ENCODE measurements at places on chromosomes 11 and 22.

GRCh38 chr11:76184551-76184993, 21.7 kb downstream of the WNT11 start:
- no peak for ATAC-seq

- ATAC-seq, result no peak
Observed at GRCh38 chr11:67998150-67999045, 5.5 kb downstream of the UNC93B1 start.

DNA sequence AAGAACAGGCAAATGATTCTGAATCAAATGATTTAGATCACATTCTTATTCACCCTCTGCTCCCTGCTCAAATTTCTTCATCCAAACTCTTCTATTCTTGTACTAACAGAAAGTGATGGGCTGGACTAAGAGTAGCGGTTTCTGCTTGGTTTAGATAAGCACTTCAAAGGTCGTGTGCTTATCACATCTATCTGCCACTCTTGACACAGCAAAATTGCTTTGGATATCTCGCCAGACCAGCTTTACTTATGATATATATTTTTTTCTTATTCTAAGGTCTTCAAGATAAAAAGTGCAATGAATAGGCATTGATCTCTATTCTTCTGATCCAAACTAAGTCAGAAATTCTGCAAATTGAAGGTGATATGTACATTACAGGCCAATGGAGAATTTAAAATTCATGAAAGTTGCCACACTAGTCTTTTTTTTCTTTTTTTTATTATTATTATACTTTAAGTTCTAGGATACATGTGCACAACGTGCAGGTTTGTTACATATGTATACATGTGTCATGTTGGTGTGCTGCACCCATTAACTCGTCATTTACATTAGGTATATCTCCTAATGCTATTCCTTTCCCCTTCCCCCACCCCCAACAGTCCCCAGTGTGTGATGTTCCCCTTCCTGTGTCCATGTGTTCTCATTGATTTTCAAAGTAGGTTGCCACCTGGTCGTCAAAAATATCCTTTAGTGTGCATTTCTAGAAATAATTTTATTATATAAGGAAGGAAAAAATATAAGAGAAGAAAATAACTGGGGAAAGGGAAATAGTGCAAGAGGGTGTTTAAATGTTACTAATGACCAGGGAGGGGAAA, 1941.0 kb upstream of the RAG2 start:
- ATAC-seq, result no peak

DNA sequence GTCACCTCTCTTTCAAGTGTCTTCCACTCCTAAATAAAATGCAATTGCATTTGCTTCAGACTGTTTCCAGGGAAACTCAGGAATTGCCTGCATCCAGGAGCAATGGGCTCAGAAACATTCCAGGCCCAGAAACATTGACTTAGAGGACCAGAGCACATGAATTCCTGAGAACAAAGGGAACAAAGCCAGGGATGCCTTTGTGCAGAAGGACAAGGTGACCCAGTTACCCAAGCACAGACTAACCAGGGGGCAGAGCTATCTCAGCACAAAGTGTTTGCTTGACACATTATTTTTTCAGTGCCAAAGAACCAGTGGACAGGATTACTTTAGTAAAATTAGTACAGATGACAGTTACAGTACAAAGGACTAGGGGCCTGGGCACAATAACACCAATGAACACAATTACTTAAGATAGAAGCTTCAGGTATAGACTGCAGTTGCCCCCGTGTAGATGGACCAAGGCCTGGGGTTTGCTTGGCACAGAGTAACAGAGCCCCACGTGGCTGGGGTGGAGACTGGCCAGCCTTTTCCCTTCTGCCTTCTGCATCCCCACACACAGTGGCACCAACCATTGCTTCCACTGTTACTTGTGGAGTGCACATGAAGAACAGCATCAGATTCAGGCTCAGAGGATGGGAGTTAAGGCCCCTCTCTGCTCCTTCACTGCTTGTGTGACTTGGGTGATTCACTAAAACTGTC, 500.8 kb downstream of the INSC start:
- no peak for ATAC-seq

DNA sequence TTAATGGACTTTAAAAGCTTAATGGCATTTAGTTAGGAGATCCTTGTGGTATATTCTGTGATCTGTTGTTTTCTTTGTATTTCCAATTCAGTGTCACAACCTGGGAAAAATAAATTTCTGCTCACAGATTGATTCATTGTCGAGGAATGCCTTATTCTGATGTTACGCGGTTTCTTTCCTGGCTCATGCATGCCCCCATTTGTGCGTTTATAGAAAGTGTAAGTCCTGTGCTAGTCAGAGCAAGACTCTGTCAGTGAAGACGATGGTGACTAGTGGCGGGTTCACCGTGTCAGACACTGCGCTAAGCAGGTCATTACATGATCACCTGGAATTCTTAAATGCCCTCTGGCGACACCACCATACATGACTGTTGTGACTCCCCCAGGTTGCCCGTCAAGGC, 169.4 kb downstream of the TBC1D22A start:
- no peak for ATAC-seq

- ATAC-seq, result peak; percentile 84
Observed at GRCh38 chr22:42169055-42169469, 38.5 kb upstream of the CYP2D6 start.

DNA sequence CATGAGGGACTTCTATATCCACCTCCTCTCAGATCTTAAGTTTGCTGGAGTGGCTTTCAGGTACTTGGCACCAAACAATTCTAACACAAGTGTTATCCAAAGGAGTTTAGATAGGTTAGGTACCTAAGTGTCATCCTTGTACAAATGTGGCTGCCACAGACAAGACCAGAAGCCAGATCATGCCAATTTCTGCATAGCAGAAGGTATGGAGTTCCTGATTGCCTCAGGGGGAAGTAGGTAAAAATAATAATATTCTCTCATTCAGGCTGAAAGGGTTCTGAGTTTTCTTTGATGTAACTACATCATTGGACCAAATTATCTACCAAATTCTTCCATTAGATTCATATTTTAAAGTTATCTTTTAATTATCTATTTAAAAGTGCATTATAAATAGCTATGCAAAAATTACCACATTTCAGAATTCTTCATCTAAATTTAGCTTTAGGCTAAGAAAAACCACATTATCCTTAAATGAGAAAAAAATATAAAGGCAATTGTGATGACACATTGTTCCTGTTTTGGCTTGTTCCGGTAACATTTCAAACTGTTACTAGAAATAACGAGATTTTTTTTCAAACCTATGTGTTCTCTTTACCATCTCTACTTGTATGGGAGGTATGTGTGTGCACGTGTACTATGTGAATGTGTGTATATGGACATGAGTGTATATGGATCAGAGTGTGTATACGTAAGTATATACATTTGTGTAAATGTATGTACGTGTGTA, 66.2 kb upstream of the POU2AF2 start:
- no peak for ATAC-seq

DNA sequence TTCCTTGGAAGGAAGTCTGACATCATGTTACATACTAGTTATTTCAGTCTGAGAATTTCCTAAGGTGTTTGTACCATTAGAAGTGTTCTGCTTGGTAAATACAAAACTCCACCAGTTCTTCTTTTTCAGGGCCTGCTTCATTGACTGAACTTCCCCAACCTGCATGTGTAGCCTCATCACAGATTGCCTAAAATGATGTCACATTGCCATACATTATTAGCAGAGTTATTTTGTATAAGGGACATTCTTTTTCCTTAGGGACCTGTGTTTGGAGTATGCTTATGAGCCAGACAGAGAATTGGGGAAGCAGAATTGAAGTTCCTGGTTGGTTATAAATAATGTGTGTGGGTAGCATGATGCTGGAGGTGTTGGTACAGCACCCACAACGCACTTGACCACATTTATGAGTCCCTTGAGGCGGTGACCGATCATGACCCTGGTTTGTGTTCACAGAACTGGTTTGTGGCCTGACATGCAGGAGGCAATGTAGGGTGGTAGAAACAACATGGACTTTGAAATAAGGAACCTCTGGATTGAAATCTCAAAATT, 16.4 kb upstream of the MMP7 start:
- ATAC-seq, result no peak

GRCh38 chr11:95465887-95466286, 234.9 kb upstream of the SESN3 start:
- ATAC-seq, result no peak

GRCh38 chr11:128155590-128155989, 431.8 kb downstream of the ETS1 start:
- no peak for ATAC-seq

DNA sequence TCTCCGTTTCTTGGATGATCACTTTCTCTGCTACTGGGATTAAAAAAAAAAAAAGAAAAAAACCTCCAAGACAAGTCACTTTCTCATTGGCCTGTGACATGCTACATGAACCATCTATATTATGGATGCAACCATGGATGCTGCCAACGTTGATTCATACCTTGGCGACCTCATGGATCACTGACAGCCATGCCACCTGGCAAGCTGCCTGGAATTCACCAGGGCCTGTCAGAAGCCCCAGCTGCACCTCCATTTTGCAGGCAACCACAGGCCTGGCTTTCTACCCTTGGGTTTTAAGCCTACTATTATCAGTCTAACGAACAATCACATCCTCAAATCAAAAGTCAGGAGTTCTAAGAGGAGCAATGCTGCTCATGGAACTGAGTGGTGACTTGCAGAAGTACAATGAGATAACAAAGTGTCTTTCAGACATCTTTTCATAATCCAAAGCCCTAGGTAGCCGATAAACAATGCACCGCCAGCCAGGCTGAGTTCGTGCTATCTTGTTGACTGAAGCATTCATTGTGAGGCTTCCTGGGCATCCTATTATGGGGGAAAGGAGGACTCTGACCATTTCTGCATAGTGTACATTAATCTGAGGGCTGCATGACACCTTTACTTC, 48.0 kb upstream of the CADM1 start:
- ATAC-seq, result no peak

- ATAC-seq, result no peak
Observed at GRCh38 chr11:14813516-14813915, 78.5 kb downstream of the CYP2R1 start.

- no peak for ATAC-seq
Observed at GRCh38 chr11:8775332-8775731, 92.7 kb downstream of the RPL27A start.

DNA sequence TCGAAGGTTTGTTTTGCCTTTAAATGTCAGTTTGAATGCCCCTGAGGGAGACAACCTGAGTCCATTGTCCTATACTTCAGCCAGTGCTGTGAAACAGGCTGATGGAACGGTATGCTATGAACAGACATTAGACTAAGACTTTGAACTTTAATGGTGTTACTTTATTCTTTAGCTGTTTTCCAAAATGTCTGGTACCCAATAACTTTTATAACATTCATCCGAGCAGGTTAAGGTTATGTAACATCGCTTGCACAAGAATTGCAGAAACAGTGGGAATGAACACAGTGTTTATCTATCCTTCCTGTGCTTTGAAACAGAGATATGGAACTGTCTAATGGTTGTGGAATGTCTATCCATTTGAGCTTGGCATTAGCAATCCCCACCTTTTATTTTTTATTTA, 12.5 kb upstream of the PTS start:
- ATAC-seq, result no peak

DNA sequence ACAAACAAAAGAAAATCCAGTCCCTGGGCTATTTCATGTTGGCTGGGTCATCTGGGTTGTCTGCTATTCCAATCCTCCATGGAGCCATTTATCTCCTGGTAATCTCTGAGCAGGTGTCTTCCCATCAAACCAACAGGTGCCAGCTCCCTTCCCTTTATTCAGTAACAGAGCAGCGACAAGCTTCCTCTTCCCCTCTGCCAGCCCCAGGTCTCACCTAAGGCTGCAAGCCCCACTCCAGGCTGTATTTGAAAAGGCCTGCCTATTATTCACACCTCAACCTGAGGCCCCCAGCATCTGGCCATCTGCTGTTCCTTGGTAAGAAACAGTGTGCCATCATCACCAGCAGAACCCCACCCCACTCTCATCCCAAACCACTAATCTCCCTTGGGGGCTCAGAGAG, 436.2 kb downstream of the BUD13 start:
- ATAC-seq, result no peak

GRCh38 chr11:117627259-117627658, 169.8 kb downstream of the DSCAML1 start:
- ATAC-seq, result no peak

GRCh38 chr22:27719036-27719347, 82.6 kb downstream of the MN1 start:
- no peak for ATAC-seq

DNA sequence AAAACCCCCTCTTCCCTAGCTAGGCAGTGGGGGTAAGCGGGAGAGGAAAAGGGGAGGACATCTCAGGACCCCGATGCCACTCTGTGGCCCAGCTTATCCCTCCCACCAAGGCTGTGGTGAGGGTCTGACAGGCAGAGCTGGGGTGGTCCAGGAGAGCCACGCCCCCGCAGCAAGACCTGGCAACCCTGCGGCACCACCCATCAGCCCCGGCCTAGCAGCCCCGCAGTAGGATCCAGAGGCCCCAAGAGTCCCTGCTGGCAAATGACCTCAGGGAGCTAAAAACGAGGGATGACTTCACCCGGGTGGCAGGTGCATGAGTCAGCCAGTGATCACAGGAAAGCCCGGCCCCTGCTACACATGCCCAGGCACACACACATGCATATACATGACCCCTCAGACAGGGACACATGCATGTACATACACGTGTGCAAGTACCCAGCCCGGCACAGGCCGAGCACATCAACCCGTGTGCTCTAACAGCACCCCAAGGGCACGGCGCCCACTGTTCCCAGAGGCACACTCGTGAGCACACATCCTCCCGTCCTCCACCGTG, 32.3 kb downstream of the ARVCF start:
- peak; percentile 55 for ATAC-seq

- no peak for ATAC-seq
Observed at GRCh38 chr11:14417617-14418374, 58.8 kb upstream of the RRAS2 start.

- no peak for ATAC-seq
Observed at GRCh38 chr11:21710809-21711208, 482.1 kb upstream of the ANO5 start.

DNA sequence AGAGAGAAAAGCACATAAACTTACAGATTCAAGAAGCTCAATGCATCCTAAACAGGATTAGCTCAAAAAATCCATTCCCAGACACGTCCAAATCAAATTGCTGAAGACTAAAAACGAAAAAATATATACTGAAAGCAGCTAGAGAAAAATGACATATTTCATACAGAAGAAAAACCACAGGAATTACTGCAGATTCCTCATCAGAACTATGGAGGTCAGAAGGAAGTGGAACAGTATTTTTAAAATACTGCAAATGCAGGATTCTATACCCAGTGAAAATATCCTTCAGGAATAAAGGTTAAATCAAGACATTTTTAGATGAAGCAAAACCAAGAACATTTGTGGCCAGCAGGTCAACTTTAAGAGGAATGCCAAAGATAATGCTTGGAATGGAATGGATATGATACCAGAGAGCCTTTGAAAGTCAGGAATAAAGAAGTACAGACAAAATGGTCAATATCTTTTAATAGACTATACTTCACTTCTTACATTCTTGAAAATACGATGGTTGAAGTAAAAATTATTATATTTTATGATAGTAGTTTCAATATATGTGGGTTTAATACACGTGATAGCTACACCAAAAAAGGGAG, 352.9 kb downstream of the CTTN start:
- no peak for ATAC-seq

All from SK-N-SH treated with all-trans-retinoic acid at 6 μM for 48 hours (cell line).